ENCODE measurements at places on chromosomes 13 and 19. TPM values are rescaled to one million over a fixed set of nuclear protein-coding genes. Genes with fewer than 3 reads are reported as not detected.

- no peak for DNase-seq
- H3K4me1 ChIP-seq = no peaks in the 10 kb centered on the region
- no peak overlapping the region for H3K27ac ChIP-seq
- H3K36me3 ChIP-seq = no peaks in the 10 kb centered on the region
- no peaks in the 10 kb centered on the region for H3K27me3 ChIP-seq
These were observed 155.0 kb downstream of the RAP2A start for GRCh38 chr13:97588993-97589392.

- no peak overlapping the region for H3K27ac ChIP-seq
- H3K27me3 ChIP-seq = no peaks in the 10 kb centered on the region
- DNase-seq = no peak
- H3K36me3 ChIP-seq = no peaks in the 10 kb centered on the region
- no peaks in the 10 kb centered on the region for H3K4me1 ChIP-seq
- H3K4me3 ChIP-seq = no peak overlapping the region
These were observed 74.6 kb downstream of the GNG7 start for GRCh38 chr19:2627855-2628254.

FNDC3A gene
- 69.3 TPM for total RNA-seq

CEACAM3 gene
- not detected for total RNA-seq
